ENCODE measurements at places on chromosomes 1 and 21.

DNA sequence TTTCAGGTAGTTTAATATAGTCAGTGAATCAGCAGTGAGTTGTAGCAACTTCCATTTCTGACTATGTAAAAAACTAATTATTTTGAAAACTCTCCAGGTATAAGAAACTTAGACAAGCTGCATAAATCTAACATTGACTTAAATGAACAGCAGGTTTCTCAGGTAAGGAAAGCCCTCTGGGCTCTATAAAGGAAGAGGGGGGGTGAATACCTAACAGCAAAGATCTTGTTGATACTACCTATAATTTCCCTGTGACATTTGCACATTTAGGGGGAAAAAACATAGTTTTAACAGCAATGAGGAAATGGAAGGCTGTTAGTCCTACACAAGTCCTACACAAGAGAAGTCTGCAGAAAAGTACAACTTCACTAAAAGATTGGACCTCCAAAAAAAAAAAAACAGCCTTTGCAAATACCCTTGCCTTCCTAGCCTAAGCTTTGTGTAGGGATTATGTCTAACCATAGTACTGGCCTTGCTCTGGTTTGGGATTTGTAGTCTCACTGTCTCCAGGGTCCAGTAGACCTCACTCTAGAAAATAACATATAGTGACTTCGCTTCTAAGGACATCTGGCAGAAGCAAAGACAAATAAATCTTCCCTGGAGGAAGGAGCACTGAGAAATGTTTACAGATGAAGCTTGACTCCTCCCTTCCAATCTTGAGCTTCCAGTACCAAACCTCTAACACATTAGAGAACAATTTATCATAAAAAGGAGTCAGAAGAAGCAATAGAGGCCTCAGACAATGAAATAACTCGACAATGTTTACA is 459.8 kb downstream of the DSCAM start:
- DNase-seq: no peak

- peak; percentile 94 for DNase-seq
Observed at GRCh38 chr1:246608616-246609376, 42.5 kb downstream of the CNST start.

GRCh38 chr1:225931270-225932136 is 7.5 kb upstream of the PYCR2 start:
- no peak for DNase-seq

- no peak for DNase-seq
Observed at GRCh38 chr1:10449751-10450150, at the start of gene CORT. Gene CORT, plus strand, starts transcription at chr1:10450031. Its CDS starts 193 bp downstream, at chr1:10450224.

- no peak for DNase-seq
Observed at GRCh38 chr1:55831759-55832158, 616.6 kb upstream of the USP24 start.

DNA sequence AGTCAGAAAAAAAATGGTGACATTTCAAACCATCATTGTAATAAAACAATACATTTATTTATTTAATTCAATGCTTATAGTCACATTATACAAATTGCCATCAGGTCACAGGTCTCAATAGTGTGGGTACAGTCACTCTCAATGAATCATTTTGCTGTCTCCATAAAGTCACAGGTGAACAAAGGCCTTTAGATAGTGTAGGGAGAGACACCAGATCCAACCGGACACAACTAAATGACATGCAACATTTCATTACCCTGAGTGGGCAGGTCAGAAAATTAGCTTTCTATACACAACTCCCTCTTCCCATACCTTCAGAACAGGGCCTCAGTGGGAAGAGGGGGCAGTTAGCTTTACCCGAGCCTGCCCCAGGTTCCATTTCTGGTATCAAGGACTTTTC is 63.2 kb downstream of the STYXL2 start:
- DNase-seq: no peak

DNA sequence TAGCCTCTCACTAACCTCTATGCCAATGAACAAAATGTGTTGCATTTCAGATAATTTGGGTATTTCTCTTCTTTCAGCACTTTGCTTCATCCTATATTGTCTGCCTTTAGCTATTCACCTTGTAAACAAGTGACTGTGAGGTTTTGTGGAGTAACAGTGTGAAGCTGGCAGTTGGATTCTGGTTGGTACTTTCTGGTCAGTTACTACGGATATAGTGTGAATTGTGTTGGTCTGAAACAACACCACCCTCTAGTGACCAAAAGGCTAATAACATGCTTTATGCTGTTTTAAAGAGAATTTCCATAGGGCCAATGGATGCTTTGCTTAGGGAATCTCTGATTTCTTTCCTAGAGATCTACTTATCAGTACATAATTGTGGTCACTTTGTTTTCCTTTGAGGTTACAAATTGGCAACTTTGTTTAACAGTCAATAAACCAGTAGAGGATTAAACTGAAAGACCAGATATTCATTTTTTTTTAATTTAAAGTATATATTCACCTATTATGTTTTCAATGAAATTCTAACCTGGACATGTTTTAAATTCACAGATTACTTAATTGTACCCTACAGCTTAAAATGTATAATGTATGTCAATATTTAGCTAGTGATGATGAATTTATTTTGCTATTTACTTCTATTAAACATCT is 2.5 kb upstream of the PTGER3 start:
- peak; percentile 61 for DNase-seq

GRCh38 chr1:206094024-206094423 is 23.2 kb downstream of the AVPR1B start:
- DNase-seq: no peak

DNA sequence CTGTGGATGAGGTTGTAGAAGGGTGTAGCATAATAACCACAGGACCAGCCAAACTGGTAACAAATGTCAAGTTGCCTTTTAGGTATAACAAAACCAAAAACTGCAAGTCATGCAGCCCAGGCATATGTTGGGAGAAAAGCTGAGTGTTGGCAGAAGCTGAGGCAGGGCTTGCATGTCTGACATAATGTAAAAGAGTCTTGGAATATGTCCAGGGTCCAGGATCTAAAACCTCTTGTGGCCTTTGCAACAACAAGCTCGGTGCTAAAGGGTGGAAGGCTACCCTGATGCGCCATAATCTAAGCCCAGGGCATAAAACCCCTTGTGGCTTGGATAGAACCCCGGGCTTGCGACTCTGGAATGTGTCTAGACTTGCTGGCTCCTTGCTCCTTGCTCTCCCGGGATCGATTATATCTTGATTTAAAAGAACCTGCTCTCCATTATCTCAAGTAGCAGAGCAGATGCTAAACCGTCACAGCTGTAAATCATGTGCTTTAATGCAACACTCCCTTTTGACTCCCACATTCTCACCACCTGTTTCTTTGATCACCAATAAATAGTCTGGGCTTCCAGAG is 26.5 kb upstream of the SLC35A3 start:
- no peak for DNase-seq

GRCh38 chr1:1205769-1206375 is 520 bp downstream of the TNFRSF18 start:
- no peak for DNase-seq

- DNase-seq: no peak
Observed at GRCh38 chr1:181554465-181554864, 71.1 kb downstream of the CACNA1E start.

DNA sequence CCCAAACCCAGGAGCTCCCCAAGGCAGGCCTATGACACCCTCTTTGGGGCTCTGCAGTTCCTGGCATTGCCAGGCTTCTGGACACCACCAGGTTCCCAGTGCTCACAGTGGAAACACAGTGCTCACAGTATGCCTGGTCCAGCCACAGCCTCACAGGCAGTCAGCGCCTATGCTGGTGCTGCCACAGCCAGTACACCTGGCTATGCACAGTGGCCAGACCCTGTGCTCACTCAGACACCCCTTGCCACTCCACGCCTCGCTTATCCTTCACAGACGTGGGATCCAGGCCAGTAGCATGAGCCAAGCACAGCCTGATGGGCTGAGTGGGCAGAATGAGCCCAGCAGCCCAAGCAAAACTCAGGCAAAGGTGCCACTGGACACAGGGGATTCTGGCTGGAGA is 579.2 kb upstream of the ADGRL2 start:
- DNase-seq: no peak

- DNase-seq: no peak
Observed at GRCh38 chr1:119981986-119982815, 85.9 kb upstream of the ADAM30 start.

DNA sequence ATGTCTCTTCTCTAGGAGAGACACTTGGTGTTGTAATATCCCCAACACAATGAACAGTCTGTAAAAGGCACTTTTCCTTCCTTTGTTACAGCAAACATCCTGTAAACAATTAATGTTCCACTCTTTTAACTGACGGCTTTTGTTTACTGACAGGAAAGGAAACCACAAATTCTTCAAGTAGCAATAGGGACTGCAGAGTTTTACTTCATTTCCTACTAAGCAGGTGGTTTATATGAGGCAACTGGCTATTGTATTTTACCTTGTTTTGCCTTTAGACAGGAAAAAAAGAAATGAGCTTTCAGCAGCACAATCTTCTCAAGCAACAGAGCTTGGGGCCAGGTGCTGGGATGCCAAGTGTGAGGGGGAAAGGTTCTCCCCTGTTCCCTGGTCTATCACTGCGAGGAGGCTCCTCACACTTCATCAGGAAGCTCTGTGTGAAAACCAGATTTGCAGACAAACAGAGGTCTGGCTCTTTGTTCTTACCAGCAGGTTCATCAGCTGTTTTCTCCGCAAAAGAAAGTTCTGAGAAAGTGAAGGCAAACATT is 51.2 kb downstream of the SIPA1L2 start:
- DNase-seq: peak; percentile 58

DNA sequence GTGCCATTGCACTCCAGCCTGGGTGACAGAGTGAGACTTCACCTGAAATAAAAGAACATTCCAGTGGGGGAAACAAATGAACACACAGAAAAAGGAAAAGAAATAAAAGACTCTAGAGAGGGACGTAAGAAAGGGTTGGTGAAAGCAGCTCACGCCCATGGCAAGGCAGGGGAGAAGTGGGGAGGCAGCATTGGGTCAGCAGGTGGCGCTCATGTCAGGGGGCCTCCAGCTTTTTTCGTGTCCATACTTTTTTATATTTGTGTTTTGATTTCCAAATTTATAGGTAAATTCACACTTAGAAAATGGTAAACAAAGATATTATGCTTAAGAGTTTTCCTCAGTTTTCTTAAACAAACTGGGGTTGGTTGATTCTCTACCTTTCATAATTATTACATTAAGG is 45.5 kb downstream of the VPS13D start:
- no peak for DNase-seq

- DNase-seq: no peak
Observed at GRCh38 chr1:21143752-21144151, 32.9 kb downstream of the EIF4G3 start.

GRCh38 chr1:41813226-41813625 is 105.5 kb downstream of the HIVEP3 start:
- DNase-seq: no peak

GRCh38 chr1:150560011-150560438 is 10.8 kb downstream of the ADAMTSL4 start:
- no peak for DNase-seq

- DNase-seq: peak; percentile 41
Observed at GRCh38 chr1:207084701-207085180, 3.9 kb upstream of the C4BPB start.

GRCh38 chr1:167223144-167224103 is 2.7 kb downstream of the POU2F1 start:
- DNase-seq: no peak

GRCh38 chr21:25838809-25839208 is 104.0 kb downstream of the GABPA start:
- no peak for DNase-seq

DNA sequence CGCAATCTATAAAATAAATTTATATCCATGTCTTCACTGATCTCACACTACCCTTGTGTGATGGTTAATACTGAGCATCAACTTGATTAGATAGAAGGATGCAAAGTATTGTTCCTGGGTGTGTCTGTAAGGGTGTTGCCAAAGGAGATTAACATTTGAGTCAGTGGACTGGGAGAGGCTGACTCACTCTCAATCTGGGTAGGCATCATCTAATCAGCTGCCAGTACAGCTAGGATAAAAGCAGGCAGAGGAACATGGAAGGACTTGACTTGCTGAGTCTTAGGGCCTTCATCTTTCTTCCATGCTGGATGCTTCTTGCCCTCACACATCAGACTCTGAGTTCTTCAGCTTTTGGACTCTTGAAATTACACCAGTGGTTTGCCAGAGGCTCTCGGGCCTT is 615.4 kb downstream of the AGBL4 start:
- DNase-seq: no peak

DNA sequence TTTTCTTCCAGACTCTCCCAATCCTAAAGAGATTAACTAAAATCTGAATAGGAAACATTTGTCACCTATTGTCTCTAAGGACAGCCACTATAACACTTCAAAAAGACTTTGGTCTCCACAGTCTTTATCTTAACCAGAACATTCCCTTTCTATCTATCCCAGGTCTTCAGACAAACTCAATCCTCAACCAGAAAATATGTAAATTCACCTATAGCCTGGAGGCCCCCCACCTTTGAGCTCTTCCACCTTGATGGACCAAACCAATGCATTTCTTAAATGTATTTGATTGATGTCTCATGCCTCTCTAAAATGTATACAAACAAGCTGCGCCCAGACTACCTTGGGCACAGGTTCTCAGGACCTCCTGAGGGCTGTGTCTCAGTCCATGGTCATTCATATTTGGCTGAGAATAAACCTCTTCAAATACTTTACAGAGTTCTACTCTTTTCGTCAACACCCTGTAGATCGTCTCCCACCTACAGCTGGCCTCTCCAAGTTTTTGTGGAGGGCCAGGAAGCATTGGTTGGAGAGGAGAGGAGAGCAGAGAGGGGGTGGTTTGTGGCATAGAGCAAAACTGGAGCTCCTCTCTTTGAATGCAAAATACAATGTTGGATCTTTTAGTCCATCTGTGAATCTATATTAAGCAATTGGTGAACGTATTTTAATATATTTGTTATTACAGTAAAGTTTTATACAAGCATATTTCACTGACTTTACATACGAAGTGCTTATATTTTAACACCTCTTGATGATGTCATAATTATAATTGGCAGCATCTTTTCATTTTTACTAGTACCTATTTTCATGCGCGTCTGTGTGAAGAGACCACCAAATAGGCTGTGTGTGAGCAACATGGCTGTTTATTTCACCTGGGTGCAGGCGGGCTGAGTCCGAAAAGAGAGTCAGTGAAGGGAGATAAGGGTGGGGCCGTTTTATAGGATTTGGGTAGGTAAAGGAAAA is 230.7 kb upstream of the DUSP10 start:
- no peak for DNase-seq

- DNase-seq: no peak
Observed at GRCh38 chr1:230463760-230464159, 37.6 kb upstream of the PGBD5 start.

DNA sequence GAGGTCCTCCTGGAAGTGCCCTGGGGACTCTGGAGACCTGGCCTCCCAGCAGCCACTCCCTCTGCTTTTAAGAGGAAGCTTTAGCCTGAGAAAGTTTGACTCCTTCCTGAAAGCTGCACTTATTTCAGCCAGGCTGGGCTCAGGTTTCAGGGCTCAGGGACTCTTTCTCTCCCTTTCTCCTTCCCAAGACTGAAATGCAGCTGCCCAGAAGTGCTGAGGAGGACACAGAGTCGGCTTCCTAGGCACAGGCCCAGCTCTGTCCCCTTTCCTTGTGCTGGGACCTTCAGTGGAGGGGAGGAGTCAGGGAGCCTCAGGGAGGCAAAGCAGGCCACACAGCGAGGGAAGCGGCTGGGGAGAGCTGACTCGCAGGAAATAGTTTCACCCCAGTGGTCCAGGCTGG is 137.3 kb downstream of the NAV1 start:
- DNase-seq: no peak

GRCh38 chr1:41537788-41538351 is 53.4 kb upstream of the EDN2 start:
- DNase-seq: peak; percentile 22

GRCh38 chr1:164380893-164381292 is 178.1 kb upstream of the PBX1 start:
- no peak for DNase-seq

Data from glomerular endothelial cell (primary cell).